ENCODE measurements at places on chromosomes 16 and 17.

GRCh38 chr16:30982548-30983288 lies 2.3 kb upstream of the HSD3B7 start:
- DNase-seq, result no peak

DNA sequence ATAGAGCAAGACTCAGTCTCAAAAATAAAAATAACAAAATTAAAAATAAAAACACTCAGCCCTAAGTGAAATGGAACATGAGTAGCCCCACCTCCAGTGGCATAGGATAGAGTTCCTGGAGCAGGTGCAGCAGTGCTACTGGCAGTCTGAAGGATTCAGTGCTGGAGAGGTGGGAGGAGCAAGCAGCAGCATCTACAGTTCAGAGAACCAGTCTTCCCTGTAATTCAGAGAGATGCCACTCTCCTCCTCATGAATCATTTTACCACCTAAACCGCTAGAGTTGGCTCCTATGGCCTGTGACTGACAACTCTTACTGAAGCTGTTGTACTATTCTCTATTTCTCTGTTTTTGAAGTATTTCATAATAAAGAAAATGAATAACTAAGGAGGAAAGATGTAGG lies 56.0 kb upstream of the SMURF2 start:
- no peak for DNase-seq

GRCh38 chr17:8225813-8226535 lies 15.6 kb upstream of the AURKB start:
- DNase-seq, result peak; percentile 62

DNA sequence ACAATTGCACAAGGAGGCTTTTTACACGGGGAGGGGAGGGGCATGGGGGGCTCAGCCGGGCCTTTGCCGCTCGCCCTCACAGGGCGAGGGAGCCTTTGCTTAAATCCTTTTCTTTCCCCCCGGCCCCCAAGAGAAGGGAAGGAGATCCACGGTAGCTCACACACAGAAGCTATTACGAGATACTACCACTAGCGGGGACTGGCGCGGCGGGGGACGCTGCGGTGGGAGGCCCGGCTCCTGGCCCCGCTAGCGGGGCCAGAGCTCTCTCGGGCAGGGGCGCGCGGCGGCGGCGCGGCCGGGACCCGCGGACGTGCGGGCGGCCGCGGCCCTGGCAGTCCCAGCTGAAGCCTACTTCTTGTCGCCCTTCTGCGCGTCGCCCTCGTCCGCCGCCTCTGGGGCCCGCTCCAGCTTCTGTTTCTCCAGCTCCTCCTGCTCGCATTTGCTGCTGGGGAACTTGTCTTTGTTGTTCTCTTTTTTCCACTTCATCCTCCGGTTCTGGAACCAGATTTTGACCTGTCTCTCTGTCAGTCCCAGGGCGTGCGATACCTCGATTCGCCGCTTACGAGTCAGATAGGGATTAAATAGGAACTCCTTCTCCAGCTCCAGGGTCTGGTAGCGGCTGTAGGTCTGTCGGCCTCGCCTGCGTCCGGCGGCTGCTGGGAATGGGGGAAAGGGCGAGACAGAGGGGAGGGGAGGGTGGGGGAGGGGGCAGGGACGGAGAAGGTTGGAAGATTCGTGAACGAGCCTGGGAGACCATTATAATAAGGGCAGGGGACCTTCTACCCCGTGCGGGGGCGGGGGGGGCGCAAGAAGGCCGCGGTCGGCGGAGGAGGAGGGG lies 2.0 kb downstream of the HOXB8 start:
- peak; percentile 63 for DNase-seq

- DNase-seq, result peak; percentile 97
Observed at GRCh38 chr17:45247429-45248131, 14.3 kb downstream of the SPATA32 start.

DNA sequence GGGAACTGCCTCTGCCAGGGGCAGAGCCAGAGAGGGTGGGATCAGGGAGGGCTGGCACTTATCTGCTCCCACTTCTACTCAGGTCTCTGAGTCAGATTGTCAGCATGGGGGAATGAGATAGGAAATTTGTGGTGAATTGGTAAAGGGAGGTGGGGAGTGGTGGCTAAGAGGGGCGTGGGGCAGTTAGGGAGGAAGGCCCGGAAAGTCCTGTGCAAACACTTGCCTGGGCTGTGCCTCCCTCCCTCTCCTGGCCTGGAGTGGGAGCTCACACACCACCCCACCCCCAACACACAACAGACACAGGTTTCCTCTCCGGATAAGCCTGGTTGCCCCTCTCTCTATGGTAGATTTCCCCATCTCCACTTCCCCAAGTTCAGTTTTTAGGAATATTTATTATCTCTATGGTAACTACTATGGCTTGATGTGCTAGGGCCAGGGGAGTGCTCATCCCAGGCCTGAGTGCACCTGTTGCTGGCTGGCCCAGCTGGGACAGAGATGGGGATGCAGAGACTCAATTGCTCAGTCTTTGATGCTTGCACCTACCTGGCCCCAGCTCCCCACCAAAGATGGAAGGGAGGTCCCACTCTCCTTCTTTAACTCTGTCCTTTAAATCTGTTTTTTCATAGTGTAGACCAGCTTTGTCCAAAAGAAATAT lies 2.7 kb downstream of the SPNS2 start:
- no peak for DNase-seq

GRCh38 chr16:85126705-85127378 lies 14.6 kb upstream of the CIBAR2 start:
- DNase-seq, result no peak

DNA sequence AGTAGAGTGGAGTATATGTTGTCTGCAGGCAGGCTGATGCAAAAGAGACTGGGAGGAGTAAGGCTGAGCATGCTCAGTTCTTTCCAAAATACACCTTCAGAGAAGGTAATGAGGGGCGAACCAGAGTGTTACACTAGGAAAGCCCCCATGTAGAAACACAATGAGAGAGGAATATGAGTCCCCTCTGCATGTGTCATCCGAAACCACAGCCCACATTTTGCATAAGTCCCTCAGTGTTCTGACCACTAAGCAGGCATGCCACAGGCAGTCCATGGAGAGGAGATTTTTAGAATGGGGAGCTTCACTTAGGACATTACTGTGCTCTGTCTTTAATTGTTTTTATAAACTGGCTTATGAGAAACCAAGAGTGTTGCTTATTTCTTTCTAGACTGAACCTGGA lies 32.0 kb downstream of the SLC6A2 start:
- DNase-seq, result no peak

GRCh38 chr17:69762766-69763165 lies 312.3 kb upstream of the KCNJ16 start:
- no peak for DNase-seq

DNA sequence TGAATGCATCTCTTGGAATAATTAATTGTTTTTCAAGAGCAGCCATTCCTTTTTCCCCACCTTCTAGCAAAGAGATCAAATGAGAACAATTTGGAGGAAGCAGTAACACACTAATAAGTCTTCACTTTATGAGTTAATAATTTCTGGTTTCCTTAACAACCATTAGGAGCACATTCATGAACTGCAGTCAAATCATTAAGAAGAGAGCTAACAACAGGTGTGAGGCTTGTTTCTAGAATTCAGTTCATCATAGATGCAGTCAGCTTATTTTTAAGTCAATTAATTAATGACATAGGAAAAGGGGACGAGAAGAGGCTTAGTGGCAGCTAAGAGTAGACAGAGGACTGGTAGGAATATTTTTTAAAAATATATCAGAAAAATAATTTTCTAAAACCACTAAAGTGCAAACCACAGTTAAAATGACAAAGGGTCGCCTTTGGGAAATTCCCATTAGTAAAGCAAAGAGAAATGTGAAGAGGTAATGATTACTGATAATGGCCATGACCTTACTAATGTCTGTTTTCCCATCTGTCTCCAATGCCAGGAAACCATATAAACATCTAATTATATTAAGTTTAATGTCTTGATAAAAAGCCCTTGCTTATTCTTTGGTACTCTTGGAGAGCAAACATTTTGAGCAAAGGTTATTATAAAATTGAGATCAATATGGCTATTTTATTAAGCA lies 184.2 kb downstream of the KCNJ2 start:
- DNase-seq, result no peak

DNA sequence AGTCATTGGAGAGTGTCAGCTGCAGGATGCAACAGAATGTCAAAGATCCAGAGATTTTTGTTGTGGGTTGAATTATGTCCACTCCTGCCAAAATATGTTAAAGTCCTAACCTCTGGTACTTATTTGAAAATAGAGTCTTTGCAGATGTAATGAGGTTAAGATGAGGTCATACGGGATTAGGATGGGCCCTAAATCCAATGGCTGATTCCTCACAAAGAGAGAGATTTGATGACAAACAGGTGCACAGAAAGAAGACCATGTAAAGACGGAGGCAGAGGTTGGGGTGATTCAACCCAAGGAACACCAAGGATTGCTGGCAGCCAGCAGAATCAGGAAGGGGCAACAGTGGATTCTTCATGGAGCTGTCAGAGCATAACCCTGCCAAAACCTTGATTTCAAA lies 34.5 kb upstream of the USP22 start:
- DNase-seq, result no peak

DNA sequence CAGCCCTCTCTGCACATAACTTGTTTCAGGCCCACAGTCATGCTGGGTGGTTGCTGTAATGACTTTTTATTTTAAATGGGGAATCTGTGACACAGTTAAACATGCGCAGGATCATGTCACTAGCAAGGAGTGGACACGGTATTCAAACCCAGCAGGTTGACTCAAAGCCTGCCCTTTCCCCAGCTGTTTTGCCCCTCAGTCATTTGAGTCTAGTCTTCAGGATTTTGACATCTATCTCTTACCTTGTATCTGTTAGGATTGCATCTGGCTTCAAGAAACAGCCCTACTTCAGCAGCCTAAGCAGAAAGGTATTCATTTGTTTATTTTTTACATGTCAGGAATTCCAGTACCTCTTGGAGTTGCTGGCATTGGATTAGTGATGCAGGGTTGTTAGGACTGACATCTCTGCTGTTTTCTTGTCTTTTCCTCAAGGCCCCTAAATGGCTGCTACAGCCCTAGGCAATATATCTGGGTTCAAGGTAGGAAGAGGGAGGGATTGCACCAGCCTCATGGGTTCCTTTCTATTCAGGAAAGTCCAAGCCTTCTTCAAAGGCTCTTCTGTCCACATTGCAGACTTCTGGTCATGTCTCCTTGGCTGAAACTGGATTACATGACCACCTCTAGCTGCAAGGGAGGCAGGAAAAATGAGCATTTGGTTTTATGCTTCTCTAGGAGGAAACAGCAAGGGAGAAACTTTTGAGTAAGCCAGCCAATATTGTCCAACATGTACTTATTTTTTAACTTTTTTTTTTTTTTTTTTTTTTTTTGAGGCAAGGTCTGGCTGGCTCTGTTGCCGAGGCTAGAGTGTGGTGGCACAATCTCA lies 22.8 kb downstream of the ABCC1 start:
- DNase-seq, result no peak

- peak; percentile 52 for DNase-seq
Observed at GRCh38 chr17:65099941-65100315, 37.2 kb upstream of the RGS9 start.

DNA sequence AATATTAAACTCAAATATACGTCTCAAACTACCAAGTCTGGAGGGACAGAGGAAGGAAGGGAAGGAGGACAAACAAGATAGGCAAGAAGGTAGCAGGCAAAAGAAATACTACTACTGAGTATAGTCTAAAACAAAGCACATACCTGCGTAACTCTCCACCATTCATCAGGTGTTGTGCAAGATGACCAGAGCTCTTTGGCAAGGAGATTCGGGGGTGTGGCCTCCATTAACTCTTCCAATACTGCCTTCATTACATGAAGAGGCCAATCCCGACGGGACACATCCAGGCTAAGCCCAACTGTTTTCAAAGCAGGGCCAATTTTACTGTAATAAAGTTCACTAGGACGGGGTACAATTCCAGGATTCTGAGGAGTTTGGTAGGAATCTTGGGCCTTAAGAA lies 38.2 kb upstream of the ARL6IP1 start:
- DNase-seq, result no peak

DNA sequence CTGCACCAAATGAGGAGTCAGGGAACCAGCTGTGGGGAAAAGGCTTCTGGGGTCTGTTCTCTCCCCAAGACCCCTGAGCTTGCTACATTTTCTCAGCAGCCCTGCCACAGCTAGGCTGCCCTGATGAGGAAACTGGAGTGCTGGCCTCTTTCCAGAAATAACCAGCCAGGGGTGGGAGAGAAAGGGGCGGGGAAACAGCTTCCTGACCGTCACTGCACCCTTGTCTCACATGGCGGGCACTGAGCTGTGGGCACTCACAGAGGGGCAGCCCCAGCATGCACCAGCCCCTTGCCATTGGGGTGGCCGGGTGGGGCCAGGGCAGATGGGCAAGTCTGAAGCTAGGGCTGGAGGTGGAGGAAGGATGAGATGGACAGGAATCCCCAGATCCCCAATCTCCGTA lies 2.9 kb downstream of the SRL start:
- no peak for DNase-seq

GRCh38 chr17:78315355-78316114 lies 44.3 kb downstream of the SOCS3 start:
- DNase-seq, result peak; percentile 68

DNA sequence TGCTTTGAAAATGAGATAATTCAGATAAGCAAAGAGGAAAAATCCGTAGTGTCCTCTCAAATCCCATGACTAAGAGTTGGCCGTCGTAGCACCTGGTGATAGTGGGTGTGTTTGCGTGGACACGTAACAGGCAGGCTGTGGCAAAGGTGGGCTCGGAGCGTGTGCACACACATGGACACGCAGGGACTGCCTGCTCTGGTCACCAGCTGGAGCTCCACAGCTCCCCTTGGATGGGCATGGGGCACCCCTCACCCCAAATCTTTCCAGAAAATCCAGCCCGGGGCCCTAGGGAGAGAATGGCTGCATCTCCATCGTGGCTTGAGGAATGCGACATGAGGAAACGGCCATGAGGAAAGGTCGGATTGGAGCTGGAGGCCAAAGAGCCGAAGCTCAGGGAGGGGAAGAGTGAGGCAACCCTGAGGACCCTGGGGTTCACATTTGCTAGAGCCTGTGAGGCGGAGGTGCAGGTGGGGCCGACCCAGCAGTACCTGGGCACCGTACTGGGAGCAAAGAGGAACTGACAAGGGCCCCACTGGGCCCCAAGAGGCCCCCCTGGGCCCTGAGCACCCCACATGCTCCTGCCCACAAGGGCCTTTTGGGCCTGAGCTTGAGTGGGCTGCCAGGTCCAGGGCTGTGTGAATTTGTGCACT lies 51.6 kb downstream of the DNAH17 start:
- no peak for DNase-seq

GRCh38 chr16:84810518-84811273 lies 9.1 kb upstream of the CRISPLD2 start:
- DNase-seq, result no peak

GRCh38 chr16:41439-42068 lies 11.9 kb downstream of the POLR3K start:
- no peak for DNase-seq

- DNase-seq, result no peak
Observed at GRCh38 chr17:17570798-17571716, 20.5 kb downstream of the PEMT start.

DNA sequence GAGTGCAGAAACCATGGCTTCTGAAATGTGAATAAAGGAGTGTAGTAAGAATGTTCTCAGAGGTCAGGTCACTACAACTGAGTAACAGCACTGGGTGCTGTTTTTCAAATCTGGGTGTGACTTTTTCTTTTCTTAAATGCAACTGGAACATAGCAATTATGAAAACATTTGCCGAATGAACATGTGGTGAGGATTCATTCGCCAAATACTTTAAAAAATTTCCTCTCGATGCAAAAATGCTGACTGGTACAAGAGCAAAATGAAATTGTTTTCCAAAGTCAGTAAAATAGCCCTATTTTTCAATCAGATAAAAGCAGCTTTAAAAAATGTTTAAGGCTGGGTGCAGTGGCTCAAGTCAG lies 18.6 kb downstream of the ZDHHC7 start:
- DNase-seq, result no peak

GRCh38 chr16:47136099-47136842 lies 7.5 kb downstream of the NETO2 start:
- DNase-seq, result peak; percentile 20
